Activated CD4-positive, alpha-beta memory T cell treated with anti-CD3 and anti-CD28 coated beads for 36 hours (primary cell): ENCODE measurements at places on chromosomes 6 and 20.
A peak's percentile ranks its signal among the peaks of the same experiment; 100 is the strongest.

- H3K36me3 ChIP-seq = no peaks in the 10 kb centered on the region
- no peaks in the 10 kb centered on the region for H3K4me1 ChIP-seq
- no peak for DNase-seq
- no peak overlapping the region for H3K27ac ChIP-seq
Measured at GRCh38 chr6:22132656-22133055, 164.2 kb downstream of the PRL start.

DNA sequence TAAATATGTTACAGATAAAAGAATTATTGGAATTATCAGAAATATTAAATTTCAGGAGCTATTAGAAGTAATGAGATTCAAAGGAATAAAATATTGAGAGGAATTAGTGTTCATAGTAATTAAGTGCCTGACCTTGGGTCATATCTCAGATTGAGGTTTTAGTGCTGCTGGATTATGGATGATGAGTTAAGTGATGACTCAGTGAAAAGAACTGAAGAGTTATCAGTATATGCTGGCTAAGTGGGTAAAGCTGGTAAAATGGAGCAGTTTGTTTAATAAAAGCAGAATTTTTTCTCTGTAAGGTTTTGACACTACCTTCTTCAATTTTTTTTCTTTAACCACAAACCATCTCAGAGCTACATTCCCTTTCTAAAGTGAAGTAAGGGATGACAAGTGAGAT, 206.7 kb downstream of the MANEA start:
- no peak overlapping the region for H3K27ac ChIP-seq
- H3K36me3 ChIP-seq = no peaks in the 10 kb centered on the region
- DNase-seq = no peak
- no peaks in the 10 kb centered on the region for H3K4me1 ChIP-seq

GRCh38 chr20:24332956-24333355, 136.5 kb upstream of the SYNDIG1 start:
- no peaks in the 10 kb centered on the region for H3K4me1 ChIP-seq
- no peak for DNase-seq

- H3K4me3 ChIP-seq = peak overlapping the region; percentile 48
- peaks cover 47% of the 10 kb centered on the region for H3K4me1 ChIP-seq
- H3K36me3 ChIP-seq = no peaks in the 10 kb centered on the region
Measured at GRCh38 chr6:90444160-90444714, 142.6 kb downstream of the MAP3K7 start.

GRCh38 chr6:145530454-145530853, 204.9 kb downstream of the EPM2A start:
- DNase-seq = no peak
- no peak overlapping the region for H3K27ac ChIP-seq
- H3K4me3 ChIP-seq = no peak overlapping the region
- H3K4me1 ChIP-seq = no peaks in the 10 kb centered on the region
- H3K36me3 ChIP-seq = no peaks in the 10 kb centered on the region
- H3K27me3 ChIP-seq = peaks cover 2% of the 10 kb centered on the region

DNA sequence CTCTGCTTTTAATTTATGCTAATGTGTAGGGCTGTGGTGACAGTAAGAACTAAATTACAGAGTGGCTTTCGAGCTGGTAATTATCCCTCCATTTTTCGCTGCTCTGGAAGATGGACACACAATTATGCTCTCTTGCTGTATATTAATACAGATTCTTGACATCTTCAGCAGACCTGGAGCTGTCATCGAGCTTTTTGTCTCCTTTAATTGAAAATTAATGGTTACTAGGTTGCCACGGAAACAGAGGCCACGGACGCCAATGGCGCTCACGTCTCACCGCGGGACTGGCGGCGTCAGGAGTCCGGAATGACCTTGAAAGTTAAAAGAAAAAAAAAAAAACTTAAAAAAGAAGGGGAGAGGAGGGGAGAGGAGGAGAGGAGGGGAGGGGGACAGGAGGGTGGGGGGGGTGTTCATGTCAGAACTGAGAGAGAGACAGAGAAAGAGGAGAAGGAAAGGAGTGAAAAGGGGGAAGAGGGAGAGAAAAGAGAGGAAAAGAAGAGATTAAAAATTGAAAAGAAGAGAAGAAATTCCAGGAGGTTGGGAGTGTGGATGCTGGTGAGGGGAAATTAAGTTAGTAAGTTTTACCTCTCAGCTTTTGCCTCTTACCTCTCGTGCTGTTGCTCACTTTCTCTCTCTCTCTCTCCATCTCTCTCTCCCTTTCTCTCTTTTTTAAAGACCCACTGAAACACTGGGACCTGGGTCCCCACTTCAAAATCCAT, 22.1 kb upstream of the FOXP4 start:
- peaks cover 16% of the 10 kb centered on the region for H3K27me3 ChIP-seq
- no peak for DNase-seq
- H3K4me3 ChIP-seq = no peak overlapping the region
- no peak overlapping the region for H3K27ac ChIP-seq
- no peaks in the 10 kb centered on the region for H3K4me1 ChIP-seq

- H3K27me3 ChIP-seq = no peaks in the 10 kb centered on the region
- H3K36me3 ChIP-seq = no peaks in the 10 kb centered on the region
- no peak for DNase-seq
- no peak overlapping the region for H3K4me3 ChIP-seq
- no peaks in the 10 kb centered on the region for H3K4me1 ChIP-seq
Measured at GRCh38 chr6:169370054-169370453, 116.4 kb upstream of the THBS2 start.

GRCh38 chr6:815348-815738, 122.4 kb upstream of the EXOC2 start:
- peaks cover 14% of the 10 kb centered on the region for H3K27me3 ChIP-seq
- no peak for DNase-seq
- no peaks in the 10 kb centered on the region for H3K36me3 ChIP-seq
- no peak overlapping the region for H3K4me3 ChIP-seq

DNA sequence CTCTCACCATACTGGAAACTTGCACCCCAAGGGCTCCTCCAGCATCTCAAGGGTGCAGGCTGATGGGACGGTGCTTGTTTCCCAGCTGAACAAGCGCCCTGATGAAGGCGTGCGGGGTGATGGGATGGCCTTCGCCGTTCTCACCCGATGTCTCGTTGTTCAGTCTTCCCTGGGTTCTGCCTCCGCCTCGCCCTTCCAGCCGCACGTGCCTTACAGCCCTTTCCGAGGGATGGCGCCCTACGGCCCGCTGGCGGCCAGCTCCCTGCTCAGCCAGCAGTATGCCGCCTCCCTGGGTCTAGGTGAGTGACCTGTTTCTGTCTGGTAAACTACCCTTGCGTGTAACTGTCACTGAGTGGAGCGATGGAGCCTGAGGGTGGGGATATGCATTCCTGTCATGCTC, 3.9 kb downstream of the LSM14B start:
- H3K4me1 ChIP-seq = peaks cover 24% of the 10 kb centered on the region
- no peaks in the 10 kb centered on the region for H3K27me3 ChIP-seq
- H3K4me3 ChIP-seq = no peak overlapping the region
- H3K27ac ChIP-seq = no peak overlapping the region
- DNase-seq = no peak

GRCh38 chr20:47252879-47253307, 103.6 kb downstream of the ZMYND8 start:
- H3K27me3 ChIP-seq = no peaks in the 10 kb centered on the region
- peaks cover 30% of the 10 kb centered on the region for H3K36me3 ChIP-seq
- H3K4me3 ChIP-seq = no peak overlapping the region
- peaks cover 2% of the 10 kb centered on the region for H3K4me1 ChIP-seq
- H3K27ac ChIP-seq = no peak overlapping the region

DNA sequence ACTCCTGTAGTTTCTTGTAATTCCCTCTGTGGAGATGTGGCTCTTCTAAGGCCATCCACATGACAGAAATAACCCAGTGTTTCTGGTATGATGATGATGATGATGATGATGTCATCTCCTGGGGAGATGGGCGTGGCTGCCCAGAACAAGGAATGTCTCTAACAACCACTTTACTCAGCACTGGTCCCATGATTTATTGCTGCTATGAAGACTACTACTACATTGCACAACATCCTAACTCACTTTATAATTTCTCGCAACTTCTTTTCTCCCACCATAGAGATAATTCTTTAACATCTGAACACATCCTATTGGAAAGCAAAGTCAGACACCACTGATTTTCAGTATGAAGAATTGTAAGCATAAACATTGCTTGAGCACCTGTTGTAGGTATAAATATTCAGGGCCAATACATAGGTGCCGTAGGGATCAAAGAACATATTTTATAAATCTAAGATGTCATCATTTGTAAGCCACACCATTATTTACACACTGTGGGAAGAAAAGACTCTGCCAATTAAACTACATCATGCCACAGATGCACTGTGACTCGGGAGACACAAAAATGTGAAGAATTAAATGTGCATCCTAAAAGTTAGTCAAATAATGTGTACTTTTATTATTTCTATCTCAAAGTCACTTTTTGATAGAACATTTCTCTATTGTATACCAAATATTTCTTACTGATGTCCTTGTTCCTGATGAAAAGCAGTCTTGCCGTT, 6.4 kb downstream of the TPMT start:
- no peak overlapping the region for H3K4me3 ChIP-seq
- H3K36me3 ChIP-seq = peaks cover 16% of the 10 kb centered on the region
- no peak overlapping the region for H3K27ac ChIP-seq
- H3K4me1 ChIP-seq = peaks cover 21% of the 10 kb centered on the region

DNA sequence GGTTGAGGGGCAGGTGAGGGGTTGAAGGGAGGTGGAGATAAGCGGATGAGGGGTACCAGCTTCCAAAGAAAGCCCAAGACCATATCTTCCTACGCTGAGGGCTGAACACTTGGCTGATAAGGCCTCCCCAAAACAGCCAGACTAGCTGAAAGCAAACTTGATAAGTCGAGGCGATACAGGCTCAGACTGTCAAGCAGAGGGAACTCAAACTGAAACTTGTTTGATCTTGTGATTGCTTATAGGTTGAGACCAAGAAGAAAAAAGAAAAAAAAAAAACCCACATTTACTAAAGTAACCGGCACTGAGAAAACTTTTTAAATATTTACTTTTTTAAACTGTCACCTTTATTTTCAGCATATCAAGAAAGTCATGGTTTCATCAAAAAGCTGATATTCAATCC, 73.6 kb downstream of the TRERF1 start:
- no peaks in the 10 kb centered on the region for H3K27me3 ChIP-seq
- DNase-seq = peak; percentile 50
- H3K27ac ChIP-seq = peak overlapping the region; percentile 80
- H3K36me3 ChIP-seq = peaks cover 3% of the 10 kb centered on the region

- DNase-seq = no peak
- no peak overlapping the region for H3K4me3 ChIP-seq
- H3K27me3 ChIP-seq = no peaks in the 10 kb centered on the region
- H3K4me1 ChIP-seq = no peaks in the 10 kb centered on the region
Measured at GRCh38 chr6:43947860-43948259, 177.8 kb downstream of the VEGFA start.

DNA sequence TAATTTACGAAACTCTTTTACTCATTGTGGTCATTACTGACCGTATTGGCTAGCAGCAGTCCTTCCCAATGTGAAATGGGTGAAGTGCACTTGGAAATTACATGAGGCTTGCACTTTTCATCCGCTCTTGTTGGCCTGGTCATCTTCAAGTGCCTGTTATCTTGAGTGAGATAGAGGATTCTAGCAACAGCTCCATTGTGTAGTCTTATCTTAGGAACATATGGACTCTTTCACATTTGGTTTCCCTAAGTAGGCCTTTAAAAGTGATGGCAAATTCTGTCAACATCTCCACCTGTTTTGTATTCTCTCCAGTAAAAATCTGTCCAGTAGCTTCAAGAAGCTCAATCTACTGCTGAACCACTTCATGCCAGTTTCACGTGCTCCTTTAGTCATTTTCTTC, 114.8 kb upstream of the MARCKS start:
- no peak overlapping the region for H3K4me3 ChIP-seq
- no peaks in the 10 kb centered on the region for H3K36me3 ChIP-seq
- no peak overlapping the region for H3K27ac ChIP-seq
- H3K27me3 ChIP-seq = peaks cover 3% of the 10 kb centered on the region

- peaks cover 47% of the 10 kb centered on the region for H3K4me1 ChIP-seq
- H3K27me3 ChIP-seq = no peaks in the 10 kb centered on the region
- peaks cover 4% of the 10 kb centered on the region for H3K36me3 ChIP-seq
- H3K4me3 ChIP-seq = peak overlapping the region; percentile 100
- DNase-seq = peak; percentile 60
- H3K27ac ChIP-seq = peak overlapping the region; percentile 66
Measured at GRCh38 chr6:53066077-53066417, 843 bp downstream of the FBXO9 start.

GRCh38 chr20:62359491-62360121, 7.5 kb downstream of the LAMA5 start:
- no peak overlapping the region for H3K27ac ChIP-seq
- peaks cover 11% of the 10 kb centered on the region for H3K27me3 ChIP-seq
- no peak for DNase-seq
- no peaks in the 10 kb centered on the region for H3K4me1 ChIP-seq
- no peaks in the 10 kb centered on the region for H3K36me3 ChIP-seq

DNA sequence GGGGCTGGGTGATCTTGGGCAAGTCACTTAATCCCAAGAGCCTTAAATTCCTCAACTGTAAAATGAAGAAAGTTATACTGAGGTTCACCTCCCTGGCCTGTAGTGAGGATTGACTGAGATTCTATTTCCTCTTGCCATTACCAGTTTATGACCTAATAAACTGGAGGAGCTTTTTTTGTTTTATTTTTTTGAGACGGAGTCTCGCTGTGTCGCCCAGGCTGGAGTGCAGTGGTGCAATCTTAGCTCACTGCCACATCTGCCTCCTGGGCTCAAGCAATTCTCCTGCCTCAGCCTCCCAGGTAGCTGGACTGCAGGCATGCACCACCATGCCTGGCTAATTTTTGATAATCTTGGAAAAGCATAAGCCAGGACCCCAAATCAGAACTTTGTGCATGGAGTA, 161.4 kb upstream of the SNX9 start:
- H3K4me1 ChIP-seq = no peaks in the 10 kb centered on the region
- no peak overlapping the region for H3K27ac ChIP-seq
- no peak for DNase-seq
- no peaks in the 10 kb centered on the region for H3K27me3 ChIP-seq
- H3K4me3 ChIP-seq = no peak overlapping the region
- no peaks in the 10 kb centered on the region for H3K36me3 ChIP-seq

DNA sequence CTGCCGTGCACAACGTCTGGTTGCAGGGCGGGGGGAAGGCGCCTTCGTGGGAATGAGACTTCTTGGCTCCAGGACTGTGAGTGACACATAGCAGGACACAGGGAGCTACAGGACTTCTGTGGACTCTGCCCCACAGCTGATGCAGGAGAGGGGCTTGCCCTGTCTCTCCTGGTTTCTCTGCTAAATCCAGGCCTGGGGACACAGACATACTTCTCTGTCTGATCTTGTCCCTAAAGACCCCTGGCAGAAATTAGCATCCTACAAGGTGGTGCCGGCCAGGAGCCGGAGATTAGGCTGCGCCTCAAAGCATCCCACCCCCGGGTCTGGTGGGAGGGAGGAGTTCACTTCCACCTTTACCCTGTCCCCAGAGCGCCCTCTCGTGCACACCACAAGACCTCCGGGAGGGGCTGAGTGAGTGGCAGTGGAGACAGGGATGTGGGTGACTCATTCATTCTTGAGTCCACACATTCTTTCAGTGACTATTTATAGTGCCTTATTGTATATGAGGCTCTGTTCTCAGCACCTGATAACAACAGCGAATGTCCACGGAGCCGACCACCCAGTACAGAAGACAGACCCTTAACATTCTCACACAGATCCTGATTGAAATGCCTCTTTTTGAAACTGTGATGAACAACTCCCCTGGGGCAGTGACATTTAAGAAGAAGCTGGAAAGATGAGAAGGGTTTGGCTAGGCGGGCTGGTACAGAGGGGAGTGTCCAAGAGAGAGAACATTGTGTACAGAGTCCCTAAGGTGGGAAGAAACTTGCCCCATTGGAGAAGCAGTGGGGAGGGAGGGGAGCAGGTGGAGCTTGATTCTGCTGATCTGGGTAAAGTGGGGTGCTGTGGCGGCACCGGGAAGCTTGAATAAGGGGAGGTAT, 39.0 kb downstream of the GMPR start:
- no peaks in the 10 kb centered on the region for H3K27me3 ChIP-seq
- H3K4me3 ChIP-seq = no peak overlapping the region
- H3K36me3 ChIP-seq = no peaks in the 10 kb centered on the region
- H3K27ac ChIP-seq = no peak overlapping the region
- DNase-seq = peak; percentile 56
- H3K4me1 ChIP-seq = no peaks in the 10 kb centered on the region
